ENCODE measurements at places on chromosomes 13 and 19.

GRCh38 chr13:99995589-99996380, 14.2 kb downstream of the ZIC2 start:
- DNase-seq = no peak

- DNase-seq = no peak
Measured at GRCh38 chr19:47072323-47072722, 23.9 kb upstream of the TMEM160 start.

DNA sequence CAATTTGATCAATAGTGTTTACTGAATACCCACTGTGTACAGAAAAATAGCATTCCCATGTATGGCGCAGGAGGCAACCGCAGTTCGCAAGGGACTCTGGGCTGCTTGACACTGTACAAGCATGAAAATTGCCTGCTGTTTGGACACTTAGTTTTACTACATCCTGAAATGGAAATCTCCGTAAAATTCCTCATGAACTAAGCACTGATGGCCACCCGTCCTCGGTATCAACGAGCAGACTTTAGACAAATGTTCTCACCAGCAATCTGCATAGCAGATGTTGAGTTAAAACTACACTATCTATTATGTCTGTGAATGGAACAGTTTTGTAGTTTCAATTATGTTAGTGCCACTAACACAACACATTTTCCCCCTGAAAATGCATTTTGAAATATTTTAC, 294.7 kb downstream of the DCLK1 start:
- no peak for DNase-seq

DNA sequence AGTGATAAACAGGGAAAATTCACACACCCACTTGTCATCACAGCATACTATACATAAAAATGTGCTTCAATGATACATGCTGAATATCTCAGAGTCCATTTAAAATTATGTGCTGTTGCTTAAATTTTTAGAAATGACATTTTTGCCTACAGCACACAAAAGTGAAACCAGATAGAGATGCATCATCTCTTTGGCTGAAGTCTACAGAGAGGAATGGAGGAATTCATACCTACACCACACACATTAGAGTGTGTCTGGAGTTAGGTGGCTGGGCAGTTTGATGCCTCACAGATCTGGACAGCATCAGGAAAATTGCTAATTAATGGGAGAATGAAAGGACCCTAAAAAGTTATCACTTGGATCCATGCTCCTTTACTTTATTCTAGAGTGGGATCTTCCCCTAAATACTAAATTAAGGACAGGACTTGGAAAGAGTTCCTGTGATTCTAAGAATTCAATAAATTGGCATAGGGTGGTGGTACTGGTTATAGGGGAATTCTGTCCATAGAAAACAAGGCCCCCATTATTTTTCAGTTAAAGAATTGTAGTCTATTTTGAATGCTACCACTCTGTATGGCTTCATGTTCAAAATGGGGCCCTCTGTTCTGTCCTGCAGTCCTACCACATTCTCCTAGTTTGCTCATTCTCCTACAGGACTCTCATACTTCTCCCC, 41.3 kb downstream of the RCBTB2 start:
- DNase-seq = no peak

DNA sequence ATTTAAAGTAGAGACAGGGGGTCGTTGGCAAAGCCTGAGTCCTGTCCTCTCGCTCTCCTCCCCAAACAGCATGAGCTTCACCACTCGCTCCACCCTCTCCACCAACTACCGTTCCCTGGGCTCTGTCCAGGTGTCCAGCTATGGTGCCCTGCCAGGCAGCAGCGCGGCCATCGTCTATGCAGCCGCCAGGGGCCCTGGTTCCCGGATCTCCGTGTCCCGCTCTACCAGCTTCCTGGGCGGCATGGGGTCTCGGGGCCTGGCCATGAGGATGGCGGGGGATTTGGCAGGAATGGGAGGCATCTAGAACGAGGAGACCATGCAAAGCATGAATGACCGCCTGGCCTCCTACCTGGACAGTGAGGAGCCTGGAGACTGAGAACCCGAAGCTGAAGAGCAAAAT, 1117.2 kb upstream of the MIR17HG start:
- no peak for DNase-seq
